Body of pancreas (tissue), 4 donors: ENCODE measurements at places on chromosomes 3 and 15. TPM values are rescaled to one million over a fixed set of nuclear protein-coding genes. Genes with fewer than 3 reads are reported as not detected.
A peak's percentile ranks its signal among the peaks of the same experiment; 100 is the strongest.

GRCh38 chr3:162799910-162800309 is 1303.3 kb downstream of the OTOL1 start:
- H3K27me3 ChIP-seq: no peaks in the 10 kb centered on the region
- no peak overlapping the region for H3K27ac ChIP-seq
- no peak for DNase-seq
- H3K36me3 ChIP-seq: no peaks in the 10 kb centered on the region
- no peaks in the 10 kb centered on the region for H3K4me1 ChIP-seq

- no peaks in the 10 kb centered on the region for H3K27me3 ChIP-seq
- no peaks in the 10 kb centered on the region for H3K36me3 ChIP-seq
- no peak overlapping the region for H3K27ac ChIP-seq
- no peak overlapping the region for H3K4me3 ChIP-seq
- no peak for DNase-seq
Measured at GRCh38 chr3:68055215-68055614, 400.8 kb upstream of the SUCLG2 start.

GRCh38 chr3:66211779-66212178 is 9.0 kb upstream of the SLC25A26 start:
- no peak for DNase-seq
- no peaks in the 10 kb centered on the region for H3K27me3 ChIP-seq
- no peaks in the 10 kb centered on the region for H3K4me1 ChIP-seq
- H3K4me3 ChIP-seq: no peak overlapping the region

DNA sequence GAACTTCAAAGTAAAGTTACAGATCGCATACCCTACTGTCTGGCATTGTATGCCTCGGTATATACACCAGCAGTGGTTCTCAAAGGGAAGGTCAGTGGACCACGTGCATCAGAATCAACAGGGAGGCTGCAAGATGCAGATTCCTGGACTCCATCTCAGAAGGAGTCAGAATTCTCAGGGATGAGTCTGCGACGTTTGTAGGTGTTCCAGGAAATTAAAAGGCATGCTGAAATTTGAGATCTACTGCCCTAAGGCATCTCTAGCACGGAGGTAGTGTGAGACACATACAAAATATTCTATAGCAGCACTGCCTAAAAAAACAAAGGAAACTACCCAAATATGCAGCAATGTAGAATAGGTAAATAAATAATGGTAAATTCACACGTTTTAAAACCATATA is 136.8 kb upstream of the BNIP2 start:
- no peak overlapping the region for H3K27ac ChIP-seq
- H3K4me3 ChIP-seq: no peak overlapping the region
- no peaks in the 10 kb centered on the region for H3K36me3 ChIP-seq
- no peak for DNase-seq

DNA sequence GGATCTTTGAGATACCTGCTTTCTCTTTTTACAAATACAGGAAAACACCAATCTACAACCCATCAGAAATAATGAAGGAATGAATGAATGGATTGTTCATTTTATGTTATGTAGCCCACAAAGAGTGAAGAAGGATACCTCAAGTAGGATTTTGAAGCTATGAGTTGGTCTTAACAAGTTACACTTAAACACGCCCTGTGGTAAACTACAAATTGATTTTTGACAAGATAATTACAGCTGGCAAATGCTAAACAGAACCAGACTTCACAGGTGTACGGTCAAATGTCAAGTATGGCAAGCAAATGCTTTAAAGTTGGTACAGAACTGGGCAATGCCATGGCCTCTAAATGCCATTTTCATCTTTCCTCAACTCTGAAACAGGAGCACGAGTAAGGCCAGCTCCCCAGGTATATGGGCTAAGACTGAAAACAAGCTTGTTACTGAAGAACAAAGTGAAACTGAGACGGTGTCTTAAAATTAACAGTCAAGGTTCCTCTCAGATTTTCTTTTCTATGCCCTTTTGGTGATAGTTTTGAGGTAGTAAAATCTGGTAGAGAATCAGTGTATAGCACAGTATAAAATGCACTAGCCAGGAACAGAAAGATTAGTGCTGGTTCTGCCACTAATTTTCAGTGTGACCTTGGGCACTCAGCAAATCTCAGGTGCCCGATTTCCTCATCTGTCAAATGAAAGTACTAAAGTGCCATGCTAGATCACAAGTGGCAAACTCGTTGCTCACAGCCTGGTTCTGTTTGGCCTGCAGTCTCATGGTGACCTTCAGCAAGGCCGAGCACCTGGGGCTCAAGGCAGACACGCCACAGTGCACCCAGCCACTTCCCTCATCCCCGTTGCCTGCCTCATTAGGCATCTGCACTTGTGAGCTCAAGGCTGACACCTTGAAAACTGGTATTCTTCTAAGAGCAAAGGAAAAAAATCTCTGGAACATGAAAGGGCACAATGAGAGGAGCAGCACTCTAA is 9.5 kb downstream of the RUVBL1 start:
- no peak overlapping the region for H3K4me3 ChIP-seq
- peak overlapping the region; percentile 58 for H3K27ac ChIP-seq
- DNase-seq: peak; percentile 79
- no peaks in the 10 kb centered on the region for H3K36me3 ChIP-seq

- DNase-seq: no peak
- H3K4me1 ChIP-seq: no peaks in the 10 kb centered on the region
- H3K27ac ChIP-seq: no peak overlapping the region
- H3K27me3 ChIP-seq: no peaks in the 10 kb centered on the region
- H3K36me3 ChIP-seq: no peaks in the 10 kb centered on the region
Measured at GRCh38 chr3:35120026-35120425, 519.3 kb upstream of the ARPP21 start.

DNA sequence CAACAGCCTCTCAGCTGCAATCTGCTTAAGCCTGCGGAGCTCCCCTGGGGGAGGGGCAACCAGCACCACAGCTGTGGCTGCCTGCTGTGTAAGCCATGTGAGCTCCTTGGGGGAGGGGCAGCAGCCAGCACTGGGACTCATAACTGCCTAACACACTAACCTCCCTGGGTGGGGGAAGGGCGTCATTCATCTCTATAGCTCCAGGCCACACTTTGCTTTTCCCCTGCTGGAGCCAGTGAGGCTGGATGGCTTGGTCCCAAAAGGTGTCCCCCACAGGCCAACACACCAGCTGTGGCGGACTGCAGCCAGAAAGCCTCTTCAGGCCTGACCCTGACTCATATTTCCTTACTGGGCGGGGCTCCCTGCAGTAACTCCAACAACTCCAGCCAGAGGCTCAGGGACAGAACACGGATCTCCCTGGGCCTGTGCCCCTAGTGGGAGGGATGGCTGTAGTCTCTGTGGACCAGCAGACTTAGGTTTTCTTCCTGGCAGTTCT is 129.8 kb downstream of the PPM1L start:
- peak; percentile 19 for DNase-seq
- no peak overlapping the region for H3K4me3 ChIP-seq
- H3K4me1 ChIP-seq: no peaks in the 10 kb centered on the region
- H3K27me3 ChIP-seq: no peaks in the 10 kb centered on the region
- no peaks in the 10 kb centered on the region for H3K36me3 ChIP-seq

GRCh38 chr15:87757084-87757483 is 499.5 kb downstream of the NTRK3 start:
- no peaks in the 10 kb centered on the region for H3K27me3 ChIP-seq
- no peak overlapping the region for H3K27ac ChIP-seq
- no peak for DNase-seq
- H3K4me3 ChIP-seq: no peak overlapping the region
- no peaks in the 10 kb centered on the region for H3K36me3 ChIP-seq
- peaks cover 10% of the 10 kb centered on the region for H3K4me1 ChIP-seq

DNA sequence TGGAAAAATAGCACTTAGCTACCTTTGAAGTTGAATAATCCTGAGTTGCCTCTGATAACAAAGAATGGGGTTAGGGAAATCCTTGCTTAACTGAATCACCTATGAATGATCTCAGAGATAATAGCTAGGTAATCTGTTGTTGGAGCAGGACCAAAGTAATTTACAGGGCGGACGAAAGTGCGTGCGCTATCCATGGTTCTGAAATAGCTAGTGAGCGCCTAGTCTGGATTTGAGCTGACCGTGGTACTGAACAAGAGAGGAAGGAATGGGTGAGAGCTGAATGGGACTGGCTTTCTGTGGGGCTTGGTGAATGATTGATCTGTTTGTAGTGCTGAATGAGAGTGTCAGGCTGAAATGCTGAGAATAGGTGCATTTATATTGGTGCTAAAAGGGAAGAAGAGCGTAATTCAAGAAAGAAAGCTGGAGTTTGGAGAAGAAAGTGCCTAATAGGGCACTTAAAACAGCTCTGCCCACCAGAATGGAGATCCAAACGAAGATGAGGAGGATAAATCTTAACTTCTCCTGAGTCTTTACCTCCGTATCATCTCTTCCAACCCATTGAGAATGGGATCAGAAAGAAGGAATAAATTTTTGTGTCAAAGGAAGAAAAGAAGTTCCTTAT is 10.1 kb downstream of the SCN10A start:
- H3K4me1 ChIP-seq: no peaks in the 10 kb centered on the region
- peak; percentile 40 for DNase-seq
- no peaks in the 10 kb centered on the region for H3K36me3 ChIP-seq
- no peaks in the 10 kb centered on the region for H3K27me3 ChIP-seq

DNA sequence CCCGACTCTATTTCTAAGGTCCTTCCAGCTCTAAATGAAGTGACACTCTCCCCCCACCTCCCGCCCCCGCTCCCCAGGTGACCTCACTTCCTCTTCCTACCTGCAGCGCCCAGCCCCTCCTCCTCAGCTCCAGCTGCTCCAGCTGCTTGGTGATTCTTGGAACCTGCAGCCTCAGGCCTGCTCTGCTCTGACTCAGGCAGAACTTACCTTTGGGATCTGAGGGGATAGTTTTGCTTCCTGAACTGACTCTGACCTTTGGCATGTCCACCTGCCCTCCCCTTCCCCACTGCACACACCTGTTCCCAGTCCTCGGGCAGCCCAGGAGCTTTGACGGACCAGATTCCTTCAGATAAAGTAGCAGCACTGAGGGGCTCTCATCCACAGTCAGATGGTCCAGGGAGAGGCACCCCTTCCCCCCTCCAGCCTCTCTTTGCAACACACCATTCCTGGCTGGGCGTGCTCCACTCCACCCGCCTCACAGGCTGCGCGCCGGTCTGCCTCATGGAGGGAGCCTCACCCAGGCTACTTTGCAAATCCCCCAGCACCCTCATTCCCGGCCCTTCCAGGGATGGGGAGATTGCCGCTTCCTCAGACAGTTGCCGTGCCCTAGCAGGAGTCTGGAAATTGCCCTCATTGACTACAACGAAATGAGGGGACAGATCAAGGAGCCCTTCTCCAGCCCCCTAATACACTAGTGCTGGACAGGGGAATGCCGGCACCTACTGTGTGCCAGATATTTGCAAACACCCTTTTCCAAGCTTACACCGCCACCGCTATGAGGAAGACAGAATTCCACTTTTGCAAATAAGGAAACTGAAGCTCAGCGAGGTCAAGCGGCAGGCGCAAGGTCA is 692 bp upstream of the C15orf39 start:
- peaks cover 41% of the 10 kb centered on the region for H3K4me1 ChIP-seq
- no peaks in the 10 kb centered on the region for H3K36me3 ChIP-seq
- H3K4me3 ChIP-seq: peak overlapping the region; percentile 92
- H3K27ac ChIP-seq: peak overlapping the region; percentile 81
- DNase-seq: peak; percentile 92
- H3K27me3 ChIP-seq: no peaks in the 10 kb centered on the region

DNA sequence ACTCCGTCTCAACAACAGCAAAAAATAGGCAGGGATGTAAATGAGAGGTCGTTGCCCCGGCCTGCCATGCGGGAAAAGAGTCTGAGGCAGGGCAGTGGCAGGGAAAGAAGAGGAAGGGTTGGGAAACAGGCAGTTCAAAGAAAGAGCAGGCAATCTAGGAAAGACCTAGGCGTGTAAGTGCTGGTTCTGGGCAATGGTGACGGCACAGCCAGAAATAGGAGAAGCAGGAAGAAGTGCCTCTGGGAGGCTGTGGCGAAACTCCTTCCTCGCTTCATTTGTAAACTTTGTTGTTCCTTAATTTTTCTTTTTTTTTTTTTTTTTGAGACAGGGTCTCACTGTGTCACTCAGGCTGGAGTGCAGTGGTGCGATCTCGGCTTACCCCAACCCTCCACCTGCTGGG is 4.3 kb downstream of the SLC51A start:
- peaks cover 15% of the 10 kb centered on the region for H3K4me1 ChIP-seq
- H3K27ac ChIP-seq: no peak overlapping the region

GRCh38 chr3:16995601-16996000 is 110.8 kb downstream of the PLCL2 start:
- no peak overlapping the region for H3K27ac ChIP-seq
- H3K36me3 ChIP-seq: no peaks in the 10 kb centered on the region
- no peak for DNase-seq
- no peak overlapping the region for H3K4me3 ChIP-seq

GRCh38 chr15:69794645-69795469 is 302.9 kb downstream of the TLE3 start:
- peaks cover 12% of the 10 kb centered on the region for H3K4me1 ChIP-seq
- peak overlapping the region; percentile 77 for H3K27ac ChIP-seq
- DNase-seq: peak; percentile 67
- no peaks in the 10 kb centered on the region for H3K36me3 ChIP-seq
- H3K4me3 ChIP-seq: no peak overlapping the region

DNA sequence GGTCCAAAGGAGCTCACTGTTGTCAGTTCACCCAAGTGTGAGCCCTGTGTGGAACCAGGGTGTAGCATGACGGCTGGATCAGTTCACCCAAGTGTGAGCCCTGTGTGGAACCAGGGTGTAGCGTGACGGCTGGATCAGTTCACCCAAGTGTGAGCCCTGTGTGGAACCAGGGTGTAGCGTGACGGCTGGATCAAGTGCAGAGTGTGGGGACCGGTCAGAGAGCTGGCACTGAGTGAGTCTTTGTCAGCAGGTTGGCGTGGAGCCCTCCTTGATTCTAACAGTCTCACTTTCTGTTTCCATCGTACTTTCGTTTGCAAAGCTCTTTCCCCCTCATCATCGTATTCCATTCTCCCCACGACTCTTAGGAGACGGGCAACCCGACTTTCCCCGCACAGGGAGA is 57.9 kb upstream of the DLG1 start:
- H3K27me3 ChIP-seq: no peaks in the 10 kb centered on the region
- H3K4me1 ChIP-seq: peaks cover 8% of the 10 kb centered on the region
- H3K4me3 ChIP-seq: no peak overlapping the region

- DNase-seq: no peak
- no peaks in the 10 kb centered on the region for H3K36me3 ChIP-seq
- H3K4me1 ChIP-seq: peaks cover 9% of the 10 kb centered on the region
- no peaks in the 10 kb centered on the region for H3K27me3 ChIP-seq
- peak overlapping the region; percentile 13 for H3K4me3 ChIP-seq
Measured at GRCh38 chr15:69463182-69463756, 10.7 kb downstream of the RPLP1 start.

- no peak for DNase-seq
- no peak overlapping the region for H3K4me3 ChIP-seq
- H3K4me1 ChIP-seq: peaks cover 5% of the 10 kb centered on the region
- no peaks in the 10 kb centered on the region for H3K27me3 ChIP-seq
- no peaks in the 10 kb centered on the region for H3K36me3 ChIP-seq
Measured at GRCh38 chr3:114967168-114967567, 179.9 kb downstream of the ZBTB20 start.

DAZL gene
- not detected for total RNA-seq

ATP10A gene
- 2.0 TPM for total RNA-seq

ANKRD34C gene
- total RNA-seq: 0.33 TPM

HCLS1 gene
- total RNA-seq: 17.1 TPM

RTP1 gene
- not detected for total RNA-seq

XCR1 gene
- not detected for total RNA-seq

SENP5 gene
- total RNA-seq: 13.2 TPM

ISLR2 gene
- total RNA-seq: not detected

ACSBG1 gene
- not detected for total RNA-seq

SLC12A1 gene
- total RNA-seq: not detected

CCDC54 gene
- not detected for total RNA-seq

CHST13 gene
- total RNA-seq: not detected

STRIT1 gene
- not detected for total RNA-seq

ISL2 gene
- not detected for total RNA-seq

CHDH gene
- total RNA-seq: 21.5 TPM
